ENCODE measurements at places on chromosomes 11 and 22.

- no peak for DNase-seq
Observed at GRCh38 chr22:19645391-19645790, 68.9 kb upstream of the SEPTIN5 start.

- no peak for DNase-seq
Observed at GRCh38 chr11:72250661-72251464, 6.9 kb upstream of the PHOX2A start.

GRCh38 chr11:85810521-85810870 is 445 bp downstream of the SYTL2 start:
- no peak for DNase-seq

DNA sequence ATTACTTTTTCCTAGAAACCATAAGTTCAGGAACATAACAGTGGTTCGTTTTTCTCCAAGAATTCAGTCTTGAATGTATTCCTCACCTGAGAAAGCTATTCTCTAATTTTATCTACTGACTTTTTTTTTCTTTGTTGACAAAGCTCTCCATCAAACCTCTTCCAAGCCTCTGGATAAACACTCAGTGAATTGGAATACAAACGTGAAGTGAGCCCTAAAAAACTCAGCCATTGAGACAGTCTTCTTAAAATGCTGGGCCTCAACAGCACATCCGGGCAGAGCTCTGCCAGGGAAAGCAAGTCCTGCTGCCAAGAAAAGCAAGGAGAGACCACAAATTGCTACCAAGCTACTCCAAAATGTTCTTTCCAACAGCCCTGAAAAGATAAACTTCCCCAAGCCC is 7.7 kb upstream of the SLC1A2 start:
- no peak for DNase-seq

GRCh38 chr11:102268985-102269470 is 48.3 kb upstream of the BIRC3 start:
- DNase-seq, result no peak

DNA sequence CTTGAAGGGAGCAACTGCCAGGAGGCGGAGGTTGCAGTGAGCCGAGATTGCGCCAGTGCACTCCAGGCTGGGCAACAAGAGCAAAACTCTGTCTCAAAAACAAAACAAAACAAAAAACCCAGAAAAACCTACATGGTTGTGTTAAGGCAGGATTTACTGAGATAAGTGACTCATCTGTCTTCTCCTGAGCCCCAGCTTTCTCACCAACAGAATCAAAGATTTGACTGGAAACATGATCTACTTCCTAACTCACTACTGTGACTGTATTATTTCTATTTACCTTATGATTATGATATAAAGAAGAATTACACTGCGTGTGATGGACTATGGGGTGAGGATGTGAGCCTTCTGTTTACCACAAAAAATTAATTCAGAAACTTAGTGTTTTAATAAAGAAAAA is 21.8 kb downstream of the FAM118B start:
- DNase-seq, result no peak

GRCh38 chr22:38204784-38205183 is 3.0 kb downstream of the MAFF start:
- no peak for DNase-seq

- no peak for DNase-seq
Observed at GRCh38 chr11:44493383-44493782, 72.1 kb upstream of the CD82 start.

- no peak for DNase-seq
Observed at GRCh38 chr22:27173530-27173929, 516.1 kb downstream of the MIAT start.

DNA sequence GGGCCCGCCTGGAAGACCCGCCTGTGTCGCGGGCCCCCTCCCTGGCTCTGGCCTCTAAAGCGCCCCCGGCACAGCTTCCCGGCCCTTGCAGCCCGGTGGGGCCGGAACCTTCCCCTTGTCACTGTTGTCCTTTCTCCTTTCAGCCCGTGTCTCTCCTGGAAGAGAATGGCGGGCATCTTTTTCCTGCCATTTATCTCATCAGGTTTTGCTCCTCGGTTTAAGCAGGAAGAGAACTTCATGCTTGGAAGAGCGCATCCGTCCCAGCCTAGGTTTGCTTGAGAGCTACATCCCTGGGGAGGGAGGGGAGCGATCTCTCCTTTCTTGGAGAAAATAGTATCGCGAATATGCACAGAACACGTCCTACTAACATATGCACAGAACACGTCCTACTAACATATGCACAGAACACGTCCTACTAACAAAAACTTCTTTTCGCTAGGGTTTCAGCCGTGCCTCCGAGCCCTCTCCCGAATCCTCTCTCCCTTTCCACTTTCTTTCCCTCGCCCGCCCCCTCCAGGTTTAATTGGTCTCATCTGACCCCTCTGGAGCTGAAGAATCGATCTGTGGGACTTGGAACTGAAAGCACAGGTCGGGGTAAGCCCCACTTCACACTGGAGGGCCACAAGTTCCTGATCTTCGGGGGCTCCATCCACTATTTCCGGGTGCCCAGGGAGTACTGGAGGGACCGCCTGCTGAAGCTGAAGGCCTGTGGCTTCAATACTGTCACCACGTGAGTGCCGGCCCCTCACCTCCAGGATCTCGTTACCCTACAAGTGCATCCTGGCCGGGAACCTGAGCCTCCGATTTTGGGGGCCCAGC is 1.2 kb downstream of the GLB1L3 start:
- no peak for DNase-seq

DNA sequence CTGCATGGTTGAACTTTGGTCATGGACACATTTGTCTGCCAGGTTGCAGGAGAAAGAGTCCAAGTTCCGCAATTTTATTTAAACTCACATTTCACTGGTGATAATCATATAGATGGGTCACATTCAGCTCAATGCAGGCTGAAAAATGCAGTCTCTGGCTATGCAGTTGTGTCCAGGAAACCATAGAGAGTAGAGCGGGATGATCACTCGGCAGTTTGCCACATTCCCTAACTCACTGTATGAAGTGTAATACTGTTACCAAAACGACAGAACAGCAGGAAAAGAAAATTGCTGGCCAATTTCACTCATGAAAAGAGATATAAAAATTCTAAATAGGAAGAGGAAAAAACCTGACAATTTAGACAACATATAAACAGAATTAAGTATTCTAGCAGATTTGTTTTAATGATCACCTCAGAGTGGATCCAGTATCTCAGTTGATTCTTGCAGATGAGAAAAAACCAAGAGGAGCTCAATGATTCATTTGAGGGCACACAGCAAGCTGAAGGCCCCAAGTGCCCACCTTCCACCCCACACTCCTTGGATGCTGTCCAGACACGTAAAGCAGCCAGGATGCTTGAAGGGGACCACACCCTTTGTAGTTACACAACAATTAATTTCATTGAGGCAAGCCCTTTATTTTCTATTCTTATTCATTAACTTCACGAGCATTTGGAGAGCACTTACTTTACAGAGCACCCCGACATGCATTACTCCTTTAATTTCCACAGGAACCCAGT is 422.3 kb downstream of the SOX6 start:
- DNase-seq, result no peak

DNA sequence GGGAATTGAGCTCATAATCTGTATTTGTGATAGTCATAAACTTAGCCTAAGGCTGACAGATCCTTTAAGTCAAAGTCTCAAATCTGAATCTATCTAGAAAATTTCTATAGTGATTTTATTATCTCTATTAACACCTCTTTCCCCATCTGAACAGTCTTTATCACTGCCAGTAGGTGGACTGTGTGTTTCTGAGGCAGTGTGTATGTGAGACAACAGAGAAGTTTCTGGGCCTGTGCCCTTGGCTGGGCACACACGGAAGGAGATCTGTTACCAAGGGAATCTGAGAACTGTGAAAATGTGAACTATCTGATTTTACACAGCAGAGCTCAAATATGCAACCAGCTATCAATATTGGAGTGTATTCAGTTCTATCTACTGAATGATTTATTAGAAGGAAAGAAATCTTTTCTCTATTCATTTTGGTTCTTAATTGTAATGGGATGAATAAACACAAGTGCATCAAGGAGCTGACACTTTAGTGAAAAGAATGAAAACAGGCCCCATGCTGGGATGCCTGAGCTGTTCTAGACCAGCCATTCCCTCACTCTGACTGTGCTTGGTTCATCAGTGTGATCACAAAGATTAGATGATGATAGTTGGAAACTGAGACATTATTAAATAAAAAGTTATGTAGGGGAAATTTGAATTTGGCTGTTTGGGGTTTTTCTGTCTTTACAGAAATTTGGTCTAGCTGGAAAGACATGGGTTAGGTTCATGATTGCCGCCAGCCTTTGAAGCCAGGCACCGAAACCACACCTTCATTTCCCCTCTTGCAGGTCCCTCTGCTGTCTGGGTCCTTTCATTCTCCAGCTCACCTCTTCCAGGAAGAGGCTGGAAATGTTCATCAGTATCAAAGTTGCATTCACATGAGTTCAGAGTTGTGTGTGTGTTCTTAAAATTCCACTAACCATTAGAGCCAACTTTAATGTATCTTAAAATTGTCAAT is 68.1 kb downstream of the LIF start:
- DNase-seq, result peak; percentile 59

- no peak for DNase-seq
Observed at GRCh38 chr22:28180804-28181731, 262.0 kb upstream of the PITPNB start.

GRCh38 chr22:43101306-43101705 is 9.2 kb upstream of the BIK start:
- no peak for DNase-seq

- DNase-seq, result no peak
Observed at GRCh38 chr11:133965031-133965601, 8.3 kb upstream of the IGSF9B start.

DNA sequence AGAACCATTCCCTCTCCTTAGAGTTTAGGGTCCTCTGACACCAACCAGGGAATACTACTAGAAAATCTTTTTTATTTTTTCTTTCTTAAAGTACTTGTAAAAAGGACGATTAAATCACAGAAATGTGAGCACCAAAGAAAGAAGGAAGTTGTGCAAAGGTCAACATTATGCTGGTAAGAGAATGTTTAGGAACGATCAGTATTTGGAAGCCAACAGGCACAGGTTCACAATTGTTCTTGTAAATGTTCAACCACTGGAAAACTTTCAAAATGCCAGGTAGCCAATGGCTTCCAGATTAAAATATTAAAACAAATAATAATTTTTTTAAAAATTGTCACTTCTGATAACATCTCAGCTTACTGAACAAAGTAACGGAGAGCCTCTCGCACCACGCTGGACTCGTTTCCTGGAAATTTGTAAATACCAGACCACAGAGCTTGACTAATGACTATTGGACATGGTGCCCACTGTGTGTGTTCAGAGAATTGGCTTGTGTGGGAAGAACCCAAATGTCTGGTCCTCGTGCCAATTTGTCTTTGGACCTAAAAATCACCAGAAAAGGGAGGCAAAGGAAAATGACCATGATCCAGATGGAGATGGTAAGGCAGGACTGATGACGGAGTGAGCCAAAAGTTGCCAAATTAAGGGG is 20.8 kb downstream of the COMMD9 start:
- DNase-seq, result no peak

GRCh38 chr11:102115557-102115956 is 5.3 kb downstream of the YAP1 start:
- no peak for DNase-seq

DNA sequence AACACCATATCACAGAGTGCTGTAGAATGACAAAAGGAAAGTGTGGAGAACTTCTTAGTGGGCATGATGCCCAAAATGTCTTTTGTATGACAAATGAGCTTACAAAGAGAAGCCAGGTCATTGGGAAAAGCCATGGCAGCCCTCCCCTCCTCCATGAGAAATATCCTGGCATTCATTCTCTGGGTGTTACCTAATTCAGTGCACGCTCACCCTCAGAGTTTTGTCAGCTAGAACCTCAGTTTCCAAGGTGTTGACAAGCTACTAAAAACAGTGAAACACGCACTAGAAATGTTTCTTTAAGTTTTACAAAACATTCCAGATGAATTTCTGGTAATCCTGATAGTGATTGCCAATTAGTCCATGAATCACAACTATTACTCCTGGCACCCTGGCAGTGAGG is 105.4 kb upstream of the FSHB start:
- no peak for DNase-seq

GRCh38 chr22:41762980-41763779 is 37.3 kb upstream of the CCDC134 start:
- no peak for DNase-seq

- no peak for DNase-seq
Observed at GRCh38 chr11:66728693-66729385, at the start of gene SPTBN2. Gene SPTBN2, minus strand, starts transcription at chr11:66729216. Its CDS starts 7,976 bp downstream, at chr11:66721240.

GRCh38 chr11:69014084-69014851 is 1.2 kb upstream of the MRGPRF start:
- no peak for DNase-seq

- DNase-seq, result no peak
Observed at GRCh38 chr22:36166518-36167220, 6.1 kb upstream of the APOL3 start.

GRCh38 chr11:130094614-130095013 is 24.9 kb downstream of the APLP2 start:
- no peak for DNase-seq

DNA sequence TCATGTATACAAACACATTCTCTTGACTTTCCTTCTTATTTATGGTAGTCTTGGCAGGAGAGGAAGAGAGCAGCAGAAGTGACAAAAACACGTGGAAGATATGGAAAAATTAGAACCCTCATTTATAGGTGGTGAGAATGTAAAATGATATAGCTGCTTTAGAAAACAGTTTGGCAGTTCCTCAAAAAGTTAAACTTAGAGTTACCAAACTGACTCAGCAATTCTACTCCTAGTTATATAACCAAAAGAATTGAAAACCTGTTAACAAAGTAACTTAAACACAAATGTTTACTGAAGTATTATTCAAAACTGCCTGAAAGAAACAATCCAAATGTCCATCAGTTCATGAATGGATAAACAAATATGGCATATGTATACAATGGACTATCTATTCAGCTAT is 16.8 kb downstream of the NUCB2 start:
- no peak for DNase-seq

DNA sequence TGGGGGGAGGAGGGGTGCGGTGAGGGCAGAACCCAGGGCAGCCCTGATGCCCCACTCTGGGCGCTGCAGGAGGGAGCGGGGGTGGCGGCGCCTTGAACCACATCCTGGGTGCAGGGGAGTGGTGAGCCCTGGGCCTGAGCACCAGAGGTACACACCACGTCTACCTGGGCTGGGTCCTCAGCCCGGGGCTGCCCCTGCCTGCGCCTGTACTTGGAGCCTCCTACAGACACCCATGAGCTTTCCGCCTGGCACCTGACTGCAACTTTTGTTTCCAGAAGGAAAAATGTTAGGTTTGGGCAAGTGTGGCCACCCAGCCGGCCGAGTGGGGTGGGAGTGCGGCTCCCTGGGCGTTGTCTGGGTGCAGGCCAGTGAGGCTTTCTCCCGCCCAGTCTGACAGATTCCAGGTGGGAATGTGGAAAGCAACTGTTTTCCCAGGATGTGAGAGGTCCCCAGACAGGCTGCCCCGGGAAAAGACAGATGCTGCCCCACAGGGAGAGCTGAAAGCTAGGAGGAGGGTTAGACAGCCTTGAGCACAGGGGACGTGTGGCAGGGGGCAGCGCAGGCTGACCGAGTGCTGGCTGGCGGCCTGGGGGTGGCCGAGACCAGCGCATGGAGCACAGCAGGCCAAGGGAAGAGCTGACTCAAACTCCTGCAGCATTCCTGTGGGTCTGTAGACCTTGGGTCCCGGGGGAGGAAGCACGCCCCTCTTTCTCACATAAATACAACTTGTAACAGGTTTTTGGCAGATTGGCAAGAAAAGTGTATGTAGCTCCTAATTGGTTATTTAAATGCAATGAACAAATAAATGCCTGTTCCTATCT is 44.1 kb downstream of the GNB1L start:
- no peak for DNase-seq

- DNase-seq, result no peak
Observed at GRCh38 chr11:61345170-61345610, 12.2 kb downstream of the TKFC start.
